ENCODE measurements at places on chromosomes 3 and 15.
A peak's percentile ranks its signal among the peaks of the same experiment; 100 is the strongest.

DNA sequence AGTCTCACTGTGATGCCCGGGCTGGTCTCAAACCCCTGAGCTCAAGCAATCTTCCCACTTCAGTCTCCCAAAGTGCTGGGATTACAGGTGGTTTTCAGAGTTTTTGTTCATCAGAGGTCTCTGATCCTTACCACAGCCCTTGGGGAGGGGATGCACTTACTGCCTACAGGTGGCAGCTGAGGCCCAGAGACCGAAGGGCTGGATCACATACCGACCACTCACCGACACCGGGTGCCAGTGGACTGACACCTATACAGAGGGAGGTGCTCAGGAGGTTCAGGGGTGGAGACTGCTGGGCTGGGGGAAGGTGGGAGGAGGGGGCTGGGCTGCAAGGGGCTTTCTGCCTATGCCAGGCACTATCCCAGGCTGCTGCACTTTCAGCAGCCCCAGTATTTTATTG, 19.5 kb downstream of the DUSP7 start:
- no peak for DNase-seq

- no peak for DNase-seq
These were observed 46.1 kb upstream of the TMCO5A start for GRCh38 chr15:37888356-37888755.

DNA sequence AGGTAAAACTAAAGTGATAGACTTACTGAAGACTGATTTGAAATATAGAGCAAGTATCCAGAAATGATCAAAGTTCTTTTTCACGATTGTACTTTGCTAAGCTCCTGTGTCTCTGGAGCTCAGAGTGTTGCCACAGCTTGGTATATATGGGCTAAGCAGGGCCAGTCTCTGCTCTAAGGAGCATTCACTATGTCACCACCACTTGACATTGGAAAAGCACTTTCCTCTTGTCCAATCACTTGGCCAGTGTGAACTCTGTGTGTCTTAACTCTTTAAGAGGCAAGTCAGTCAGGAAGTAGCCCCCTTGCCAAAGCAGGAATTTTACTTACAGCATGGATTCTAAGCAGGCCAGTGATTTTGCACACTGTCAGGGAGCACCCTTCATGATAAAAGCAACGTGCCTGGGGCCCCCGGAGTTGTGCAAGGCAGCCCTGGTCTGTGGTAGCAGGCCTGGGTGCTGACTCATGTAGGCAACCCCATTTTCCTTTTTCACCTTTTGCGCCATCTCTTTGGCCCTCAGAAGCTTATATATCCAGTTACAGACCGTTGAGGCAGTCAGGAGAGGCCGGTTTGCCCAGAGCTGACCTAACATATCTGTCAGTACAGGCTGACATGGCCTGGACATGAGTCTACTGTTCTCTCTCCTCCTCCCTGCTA, 73.0 kb downstream of the HCN4 start:
- DNase-seq, result no peak

- DNase-seq, result peak; percentile 48
These were observed 6.8 kb upstream of the MFSD1 start for GRCh38 chr3:158794936-158795518.

DNA sequence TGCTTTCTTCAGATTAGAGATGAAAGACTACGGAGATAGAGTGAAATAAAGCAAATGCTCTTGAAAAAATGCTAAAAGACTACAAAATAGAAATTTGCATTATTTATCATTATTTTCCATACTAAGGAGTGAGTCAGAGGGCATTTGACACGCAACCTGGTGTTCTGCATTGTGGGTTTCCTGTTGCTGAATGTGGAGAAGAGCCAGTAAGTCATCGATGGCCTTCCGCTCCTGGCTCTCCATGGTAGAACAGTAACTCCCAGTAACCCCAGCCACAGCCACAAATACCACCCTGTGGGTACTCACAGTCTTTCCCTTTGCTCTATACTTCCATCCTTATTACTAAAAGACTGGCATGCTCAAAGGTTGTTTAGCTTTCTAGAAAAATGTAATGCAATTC, 61.5 kb downstream of the CGGBP1 start:
- DNase-seq, result peak; percentile 47

Measured in GM12865 (cell line).